Hepatocyte (in vitro differentiated cells): ENCODE measurements at places on chromosomes 12 and 14. TPM values are rescaled to one million over a fixed set of nuclear protein-coding genes. Genes with fewer than 3 reads are reported as not detected.

Gene GALNT16
- total RNA-seq = 1.7 and 2.4 TPM in 2 replicates

Gene RPS26
- total RNA-seq = 665 and 673 TPM in 2 replicates

Gene KLRC1
- not detected in 2 replicates for total RNA-seq

DNA sequence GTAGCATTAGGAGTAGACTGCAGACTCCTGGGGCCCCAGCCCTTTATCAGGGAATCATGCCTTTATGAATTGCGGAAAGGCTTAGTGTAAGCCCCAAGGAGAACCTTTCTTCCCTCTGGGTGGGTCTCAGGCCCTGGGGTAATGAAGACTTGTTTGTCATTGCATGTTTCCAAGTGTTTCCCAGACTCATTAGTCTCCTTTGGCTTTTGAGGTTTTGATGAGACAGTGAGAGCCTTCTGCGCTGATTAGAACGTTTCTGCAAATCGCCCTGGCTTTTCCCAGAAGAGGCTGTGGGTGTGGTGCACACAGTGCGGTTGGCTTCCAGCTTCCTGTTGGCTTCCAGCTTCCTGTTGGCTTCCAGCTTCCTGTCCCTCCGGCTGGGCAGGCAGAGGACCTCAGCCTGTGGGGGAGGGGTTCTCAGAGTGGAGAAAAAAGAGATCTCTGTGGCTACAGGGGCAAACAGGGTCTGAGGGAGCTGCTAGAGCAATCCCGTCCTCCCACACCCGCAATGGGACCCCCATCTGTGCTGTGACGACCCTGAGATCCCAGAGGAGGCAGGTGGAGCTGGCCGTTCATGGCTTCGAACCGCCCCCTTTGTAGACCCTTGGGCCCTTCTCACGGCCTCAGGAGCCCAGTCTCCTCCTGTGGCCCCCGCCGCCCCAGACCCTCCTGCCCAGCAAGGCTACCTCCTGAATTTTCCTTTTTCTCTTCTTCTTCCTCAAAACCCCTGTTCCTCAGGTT lies 42.1 kb downstream of the GPR68 start:
- no peak overlapping the region for H3K27ac ChIP-seq
- H3K4me3 ChIP-seq = no peak overlapping the region
- no peaks in the 10 kb centered on the region for H3K4me1 ChIP-seq

- no peaks in the 10 kb centered on the region for H3K27me3 ChIP-seq
- no peaks in the 10 kb centered on the region for H3K36me3 ChIP-seq
- DNase-seq = no peak
- no peak overlapping the region for H3K4me3 ChIP-seq
- H3K4me1 ChIP-seq = peaks cover 70% of the 10 kb centered on the region
- H3K27ac ChIP-seq = peak overlapping the region; percentile 71
Measured at GRCh38 chr14:100386121-100386520, 63.0 kb downstream of the SLC25A47 start.

GRCh38 chr14:91723501-91723900 lies 8.4 kb downstream of the CATSPERB start:
- H3K4me3 ChIP-seq = no peak overlapping the region
- H3K4me1 ChIP-seq = no peaks in the 10 kb centered on the region
- no peaks in the 10 kb centered on the region for H3K36me3 ChIP-seq
- no peaks in the 10 kb centered on the region for H3K27me3 ChIP-seq
- no peak for DNase-seq

DNA sequence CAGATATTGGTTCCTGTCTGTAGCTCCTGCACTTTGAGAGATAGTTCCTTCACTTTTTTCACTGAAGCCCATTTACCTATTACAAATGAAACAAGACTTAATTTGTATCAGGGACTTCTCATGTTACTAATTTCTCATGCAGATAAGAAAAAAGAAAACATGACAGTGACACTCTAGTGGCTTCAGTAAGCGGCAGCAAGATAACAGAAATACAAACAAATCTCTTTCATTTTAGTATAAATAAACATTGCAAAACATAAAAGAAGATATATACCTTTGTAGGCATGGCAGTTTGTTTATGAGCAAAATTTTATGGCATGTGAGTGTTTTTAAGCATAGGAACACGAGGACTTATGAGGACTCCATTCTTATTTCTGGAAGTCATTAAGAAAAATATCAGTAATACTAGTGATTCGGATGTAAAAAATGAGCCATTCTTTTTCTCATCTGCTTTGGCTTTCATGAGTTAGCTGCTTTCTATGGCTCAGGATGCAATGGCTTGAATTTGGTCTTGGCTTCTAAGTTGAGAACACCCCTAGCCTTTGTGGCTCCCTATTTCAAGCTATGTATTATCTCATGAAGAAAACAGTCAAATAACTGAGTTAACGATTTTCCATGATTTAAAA lies 310.1 kb upstream of the RGS6 start:
- H3K36me3 ChIP-seq = no peaks in the 10 kb centered on the region
- H3K4me1 ChIP-seq = no peaks in the 10 kb centered on the region
- no peak for DNase-seq

GRCh38 chr12:92690601-92691000 lies 12.2 kb upstream of the PLEKHG7 start:
- no peaks in the 10 kb centered on the region for H3K36me3 ChIP-seq
- no peak overlapping the region for H3K4me3 ChIP-seq
- DNase-seq = no peak
- H3K27ac ChIP-seq = no peak overlapping the region

- peak; percentile 94 for DNase-seq
- peak overlapping the region; percentile 99 for H3K27ac ChIP-seq
- H3K4me1 ChIP-seq = peaks cover 56% of the 10 kb centered on the region
- no peaks in the 10 kb centered on the region for H3K27me3 ChIP-seq
- H3K36me3 ChIP-seq = no peaks in the 10 kb centered on the region
- no peak overlapping the region for H3K4me3 ChIP-seq
Measured at GRCh38 chr14:22822571-22823098, 7.1 kb upstream of the MRPL52 start.

DNA sequence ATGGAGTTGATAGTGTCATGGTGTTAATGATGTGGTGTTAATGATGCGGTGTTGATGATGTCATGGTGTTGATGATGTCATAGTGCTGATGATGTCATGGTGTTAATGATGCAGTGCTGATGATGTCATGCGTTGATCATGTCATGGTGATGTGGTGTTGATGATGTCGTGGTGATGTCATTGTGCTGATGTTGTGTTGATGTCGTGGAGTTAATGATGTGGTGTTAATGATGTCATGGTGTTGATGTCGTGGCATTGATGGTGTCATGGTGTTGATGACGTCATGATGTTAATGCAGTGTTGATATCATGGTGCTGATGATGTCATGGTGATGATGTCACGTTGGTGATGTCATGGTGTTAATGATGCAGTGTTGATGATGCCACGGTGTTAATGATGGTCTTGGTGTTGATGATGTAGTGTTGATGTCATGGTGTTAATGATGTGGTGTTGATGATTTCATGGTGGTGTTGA lies 49.1 kb upstream of the RIMBP2 start:
- no peaks in the 10 kb centered on the region for H3K36me3 ChIP-seq
- H3K4me1 ChIP-seq = no peaks in the 10 kb centered on the region
- peaks cover 5% of the 10 kb centered on the region for H3K27me3 ChIP-seq
- H3K4me3 ChIP-seq = no peak overlapping the region
- no peak overlapping the region for H3K27ac ChIP-seq

DNA sequence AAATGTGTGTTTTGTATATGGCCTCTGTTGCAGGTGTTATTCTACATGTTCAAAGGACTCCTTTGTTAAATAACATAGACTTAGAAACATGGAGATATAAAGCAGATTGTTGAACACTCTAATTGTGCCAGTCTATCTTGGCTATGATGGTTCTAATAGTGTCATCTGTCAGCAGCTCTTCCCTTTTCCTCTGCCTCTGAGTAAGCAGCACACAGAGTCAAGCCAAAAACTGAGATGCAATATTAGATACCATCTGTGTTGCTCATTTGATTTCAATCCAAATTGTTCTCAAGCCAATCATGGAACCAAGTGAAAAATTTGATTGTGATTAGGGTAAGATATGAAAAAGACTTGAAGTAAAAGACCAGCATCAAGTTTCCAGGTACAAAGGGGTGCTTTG lies 871.1 kb upstream of the MGAT4C start:
- DNase-seq = no peak
- no peak overlapping the region for H3K4me3 ChIP-seq
- H3K4me1 ChIP-seq = no peaks in the 10 kb centered on the region
- H3K36me3 ChIP-seq = no peaks in the 10 kb centered on the region
- H3K27me3 ChIP-seq = no peaks in the 10 kb centered on the region

GRCh38 chr14:48333221-48333920 lies 658.0 kb upstream of the MDGA2 start:
- no peak overlapping the region for H3K27ac ChIP-seq
- no peaks in the 10 kb centered on the region for H3K27me3 ChIP-seq
- H3K4me1 ChIP-seq = peaks cover 5% of the 10 kb centered on the region
- DNase-seq = no peak
